Sciatic nerve (tissue), 2 donors: ENCODE measurements at places on chromosomes 6 and 20.

GRCh38 chr6:149729824-149730223 is 11.9 kb upstream of the LATS1 start:
- DNase-seq: no peak

- DNase-seq: no peak
Observed at GRCh38 chr6:157867981-157868380, 44.9 kb downstream of the SNX9 start.

DNA sequence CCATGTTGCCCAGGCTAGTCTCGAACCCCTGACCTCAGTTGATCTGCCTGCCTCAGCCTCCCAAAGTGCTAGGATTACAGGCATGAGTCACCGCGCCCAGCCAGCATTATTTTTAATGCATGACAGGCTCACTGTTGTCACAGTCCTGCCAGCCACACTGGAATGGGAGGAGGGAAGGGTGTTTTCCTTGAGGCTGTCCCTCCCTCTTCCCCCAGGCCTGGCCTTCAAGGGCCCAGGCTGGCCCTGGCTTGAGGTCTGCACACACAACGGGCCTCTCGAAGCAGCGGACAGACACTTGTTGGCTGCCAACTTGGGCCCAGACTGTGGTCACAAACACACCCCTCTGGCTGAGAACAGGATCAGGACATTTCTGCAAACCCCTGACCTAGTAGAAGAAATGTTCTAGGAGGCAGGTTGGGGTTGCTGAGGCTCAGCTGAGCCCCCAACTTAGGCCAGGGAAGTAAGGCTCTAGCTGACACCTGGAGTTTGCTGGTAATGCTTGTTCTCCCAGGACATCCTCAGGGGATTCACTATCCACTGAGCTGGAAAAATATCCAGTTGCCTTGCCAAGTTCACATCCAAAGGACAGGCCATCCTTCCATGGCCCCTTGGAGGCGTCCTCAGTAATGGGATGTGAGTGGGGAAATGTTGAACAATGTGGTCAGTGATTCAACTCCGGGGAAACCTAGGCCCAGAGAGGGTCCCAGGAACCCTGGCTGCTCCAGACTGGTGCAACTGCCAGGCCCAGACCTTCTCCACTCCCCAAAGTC is 9.9 kb downstream of the SNTA1 start:
- DNase-seq: no peak

DNA sequence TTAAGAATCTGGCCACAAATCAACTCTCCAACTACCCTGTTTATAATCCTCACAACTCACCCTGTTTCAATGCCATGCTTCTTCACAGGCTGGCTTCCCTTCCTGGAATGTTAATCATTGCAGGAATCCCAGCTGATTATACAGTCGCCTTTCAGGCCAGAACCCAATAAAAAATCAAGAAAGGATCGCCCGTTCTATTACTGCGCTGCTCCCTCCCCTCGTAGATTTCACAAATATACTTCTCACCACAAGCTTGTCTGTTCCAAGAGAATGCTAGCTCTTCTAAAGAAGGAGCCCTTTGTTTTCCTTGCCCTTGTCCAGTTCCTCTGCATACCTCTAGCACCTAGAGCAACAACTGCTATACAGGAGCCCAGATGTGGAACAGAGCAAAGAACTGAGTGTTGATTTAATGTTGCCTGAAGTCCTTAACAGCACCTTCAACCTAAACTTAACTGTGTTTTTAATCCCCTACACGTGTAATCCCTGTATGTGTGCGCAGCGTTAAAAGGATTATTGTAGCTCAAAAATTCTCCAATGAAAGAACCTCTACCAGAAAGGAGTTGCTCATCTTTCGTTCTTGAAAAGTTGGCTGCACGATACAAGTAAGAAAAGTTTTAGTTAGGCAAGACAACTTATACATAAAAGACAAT is 988 bp downstream of the ECHDC1 start:
- no peak for DNase-seq

DNA sequence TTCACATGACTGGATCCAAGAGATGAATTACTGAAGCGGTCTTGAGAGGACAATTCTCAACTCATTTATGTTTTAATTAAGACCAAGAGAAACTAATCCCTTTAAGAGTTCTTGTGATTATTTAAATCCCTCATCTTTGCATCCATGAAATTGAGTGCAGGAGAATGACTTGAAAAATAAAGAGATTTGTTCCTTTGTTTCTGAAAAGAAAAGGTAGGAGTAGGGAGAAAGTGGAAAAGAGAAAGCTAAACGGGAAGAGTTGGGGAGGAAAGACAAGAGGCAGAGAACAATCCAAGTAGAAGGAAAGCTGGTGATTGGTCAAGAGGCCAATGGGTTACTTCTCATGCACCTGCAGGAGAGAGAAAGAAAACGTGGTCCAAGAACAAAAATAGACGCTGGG is 75.2 kb upstream of the SOX4 start:
- no peak for DNase-seq

DNA sequence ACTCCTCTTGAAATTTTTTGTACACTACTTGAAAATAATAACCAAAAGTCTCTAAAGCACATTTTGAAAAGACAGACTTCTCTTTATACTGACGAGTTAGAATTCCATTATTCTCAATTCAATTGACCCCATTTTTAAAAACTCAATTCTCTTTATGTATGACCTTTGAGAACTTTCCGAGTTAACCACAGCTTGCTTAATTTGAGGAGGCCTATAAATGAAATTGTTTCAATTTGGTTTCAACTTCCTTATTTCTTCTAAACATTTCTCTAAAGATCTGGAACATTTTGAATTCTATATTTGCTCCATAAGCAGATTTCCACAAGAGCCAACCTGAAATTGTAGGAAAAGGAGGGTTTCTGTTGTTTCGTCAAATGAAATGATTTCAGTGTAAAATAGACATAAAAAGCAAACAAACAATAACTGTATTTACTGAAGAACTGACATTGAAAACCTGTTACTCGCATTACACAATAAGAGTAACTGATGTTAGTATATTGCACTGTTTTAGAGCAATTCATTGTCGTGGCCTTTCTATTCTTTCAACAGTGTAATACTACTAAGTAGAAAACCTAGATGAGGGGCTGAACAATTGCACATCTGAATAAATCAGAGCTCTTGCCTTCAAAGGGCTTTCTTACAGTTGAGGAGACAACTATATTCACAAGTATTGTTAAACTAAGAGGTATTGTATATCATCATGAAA is 223.6 kb downstream of the HIVEP2 start:
- DNase-seq: no peak

DNA sequence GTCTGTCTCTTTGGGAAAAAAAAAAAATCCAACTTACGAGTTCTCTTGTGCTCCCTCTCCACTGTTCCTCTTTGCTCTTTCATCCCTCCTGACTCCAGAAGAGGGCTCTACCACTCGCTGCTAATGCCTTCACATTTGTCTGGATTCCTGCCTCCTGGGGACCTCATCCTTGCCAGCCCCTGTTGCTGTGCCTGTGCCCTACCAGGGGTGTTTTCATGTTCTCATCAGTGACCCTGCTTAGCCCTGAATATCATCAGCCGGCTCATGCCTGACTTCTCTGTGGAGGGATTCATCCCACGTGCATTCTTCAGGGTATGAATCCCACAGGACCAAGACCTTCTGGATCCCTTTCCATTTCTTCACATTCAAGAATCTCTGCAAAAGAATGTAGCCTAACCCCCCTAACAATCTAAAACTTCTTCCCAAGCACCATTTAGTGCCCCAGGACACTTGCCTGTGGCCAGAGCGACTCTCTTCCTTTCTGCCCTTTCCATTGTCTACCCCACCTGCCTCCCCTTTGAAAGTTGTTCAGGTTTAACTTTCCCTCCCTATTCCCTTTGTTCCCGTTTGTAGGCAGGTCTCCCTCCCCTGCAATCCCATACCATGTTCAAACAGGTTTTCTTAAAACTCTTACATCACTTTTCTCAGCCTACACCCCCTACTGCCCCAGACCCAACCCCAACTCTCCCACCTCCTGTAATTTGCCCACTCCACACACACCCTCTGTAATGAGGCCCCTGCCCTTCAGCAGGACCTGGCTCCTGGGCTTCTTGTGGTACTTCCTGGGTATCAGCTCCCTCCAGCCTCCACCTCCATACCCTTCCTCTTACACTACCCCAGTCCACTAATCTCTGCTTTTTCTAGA is 50.2 kb downstream of the RREB1 start:
- no peak for DNase-seq

GRCh38 chr6:170449835-170450753 is 103.0 kb downstream of the PSMB1 start:
- no peak for DNase-seq

DNA sequence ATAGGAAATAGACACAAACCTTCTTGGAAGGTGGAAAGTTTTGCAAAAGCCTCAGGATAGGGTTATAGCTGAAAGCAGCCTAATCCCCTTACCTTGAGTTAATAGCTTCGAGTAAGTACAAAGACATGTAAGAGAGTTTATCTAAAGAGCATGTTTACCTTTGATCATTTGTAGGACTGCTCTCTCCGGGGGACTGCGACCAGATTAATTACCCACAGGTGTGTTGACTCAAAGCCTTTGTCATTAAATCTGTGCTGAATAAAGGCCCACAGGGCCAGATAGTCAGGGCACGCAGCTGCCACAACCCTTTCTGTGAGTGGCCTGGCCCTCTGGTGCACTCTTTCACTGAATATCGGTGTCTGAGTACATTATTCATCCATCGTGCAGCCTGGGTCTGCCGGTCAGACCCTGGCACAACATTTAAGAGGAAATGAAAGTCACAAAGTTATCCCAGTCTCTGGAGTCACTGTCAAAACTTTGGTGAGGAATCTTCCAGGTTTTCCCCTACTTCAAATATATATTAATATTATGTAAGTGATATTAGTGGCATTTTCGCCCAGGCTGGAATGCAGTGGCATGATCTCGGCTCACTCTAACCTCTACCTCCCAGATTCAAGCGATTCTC is 5.4 kb upstream of the MICA start:
- DNase-seq: no peak

- no peak for DNase-seq
Observed at GRCh38 chr6:109048176-109048575, 46.5 kb downstream of the SESN1 start.

- no peak for DNase-seq
Observed at GRCh38 chr6:42304053-42304712, 86.5 kb upstream of the MRPS10 start.

GRCh38 chr20:15396900-15397299 is 1059.5 kb upstream of the FLRT3 start:
- DNase-seq: no peak

DNA sequence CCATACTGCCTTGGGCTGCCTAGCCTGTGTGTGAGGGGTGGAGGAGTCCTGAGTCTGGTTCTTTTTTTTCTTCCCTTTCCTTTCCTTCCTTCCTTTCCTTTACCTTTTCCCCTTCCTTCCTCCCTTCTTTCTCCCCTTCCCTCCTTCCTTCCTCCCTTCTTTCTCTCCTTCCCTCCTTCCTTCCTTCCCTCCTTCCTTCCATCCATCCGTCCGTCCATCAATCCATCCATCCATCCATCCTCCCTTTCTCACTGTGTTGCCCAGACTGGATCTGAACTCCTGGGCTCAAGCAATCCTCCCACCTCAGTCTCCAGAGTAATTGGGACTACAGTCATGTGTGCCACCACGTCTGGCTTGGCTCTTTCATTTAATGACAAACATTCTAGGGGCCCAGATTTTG is 750.7 kb upstream of the CHD6 start:
- no peak for DNase-seq

- DNase-seq: no peak
Observed at GRCh38 chr6:100662264-100662663, 197.5 kb upstream of the SIM1 start.

- DNase-seq: no peak
Observed at GRCh38 chr20:36497856-36498255, 43.5 kb upstream of the MYL9 start.

DNA sequence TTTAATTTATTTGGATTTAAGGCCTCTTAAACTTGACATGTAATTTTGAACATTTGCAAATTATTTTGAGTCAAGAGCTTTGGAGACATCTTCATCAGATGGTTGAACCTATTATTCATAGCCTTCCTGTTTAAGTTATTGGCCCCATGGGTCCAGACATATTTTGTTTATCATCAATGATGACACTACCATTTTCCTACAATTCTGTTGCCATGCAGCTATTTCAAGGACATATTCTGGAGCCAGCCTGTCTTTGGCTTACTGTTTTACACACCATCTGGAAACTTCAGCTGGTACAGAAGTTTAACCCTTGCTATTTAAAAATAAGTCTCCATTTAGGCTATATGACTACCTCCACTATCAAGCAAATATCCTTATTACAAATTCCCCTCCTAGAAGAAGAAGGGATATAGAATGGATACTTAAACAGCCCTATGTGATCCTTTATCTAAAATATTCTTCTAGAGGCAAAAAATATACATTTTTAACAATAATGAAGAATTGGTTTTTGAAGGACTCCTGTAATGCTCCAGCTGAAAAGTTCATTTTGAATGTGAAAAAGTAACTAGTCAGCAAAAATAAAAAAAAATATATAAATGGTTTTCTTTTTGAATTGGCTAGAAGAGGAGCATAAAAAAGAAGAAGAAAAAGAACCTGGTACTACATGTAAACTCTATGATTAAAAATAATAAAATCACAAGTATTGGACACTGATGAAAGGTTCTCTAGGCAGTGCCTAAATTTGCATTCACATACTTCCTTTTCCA is 544.0 kb upstream of the HS3ST5 start:
- DNase-seq: no peak

GRCh38 chr6:15073344-15073789 is 172.5 kb upstream of the JARID2 start:
- no peak for DNase-seq

- DNase-seq: no peak
Observed at GRCh38 chr6:143485967-143486366, 25.6 kb downstream of the FUCA2 start.

DNA sequence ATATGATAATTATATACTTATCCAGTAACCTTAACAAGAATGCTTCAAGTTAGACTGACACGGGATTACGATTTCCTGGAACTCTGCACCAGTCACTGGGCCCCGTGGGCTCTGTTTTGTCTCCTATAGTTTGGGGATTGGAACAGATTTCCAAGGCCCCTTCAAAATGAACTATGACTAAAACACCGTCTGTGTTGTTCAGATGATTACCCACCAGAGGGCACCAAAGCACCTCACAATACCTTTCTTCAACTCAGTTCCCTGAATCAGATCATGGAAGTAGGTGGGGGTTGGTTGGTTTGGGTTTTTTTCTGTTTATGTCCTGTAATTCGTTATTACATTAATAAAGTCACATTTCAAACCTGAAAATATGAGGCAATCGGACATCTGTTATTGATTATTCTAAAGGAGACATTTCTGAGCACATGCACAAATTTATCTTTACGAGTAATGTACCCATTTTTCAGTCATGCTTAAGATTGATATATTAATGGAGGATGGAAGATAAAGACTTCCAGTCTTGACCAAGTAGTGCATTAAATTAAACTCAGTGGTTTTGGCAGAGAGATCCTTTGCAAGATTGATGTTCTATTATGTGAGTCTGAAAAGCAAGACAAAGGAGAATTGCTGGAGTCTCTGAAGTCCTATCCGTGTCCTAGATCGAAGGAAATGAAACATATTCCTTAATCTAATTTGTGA is 112.0 kb upstream of the COL21A1 start:
- DNase-seq: peak; percentile 76

DNA sequence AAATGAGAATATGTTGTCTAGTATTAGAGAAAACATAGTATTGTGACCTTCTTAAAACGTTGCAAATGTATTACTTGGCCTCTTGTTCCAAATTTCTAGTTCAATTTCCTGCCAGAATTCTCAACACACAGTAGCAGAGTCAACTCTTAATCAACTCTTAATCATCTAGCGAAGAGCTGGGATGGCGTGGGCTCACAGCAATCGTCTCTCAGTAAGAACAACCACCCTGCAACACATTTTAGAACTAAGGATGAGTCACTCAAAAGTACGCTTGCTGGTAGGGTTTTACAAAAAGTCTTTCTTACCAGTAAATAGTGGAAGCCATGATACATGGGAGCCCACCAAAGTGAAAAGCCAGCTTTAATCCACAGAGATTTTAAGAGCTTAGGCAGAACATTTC is 24.6 kb downstream of the GPR6 start:
- no peak for DNase-seq
